ENCODE measurements at places on chromosomes 3 and 15. TPM values are rescaled to one million over a fixed set of nuclear protein-coding genes. Genes with fewer than 3 reads are reported as not detected.

BDH1 gene
- 19.9 TPM for total RNA-seq

- DNase-seq: no peak
These were observed 180.9 kb upstream of the ROPN1 start for GRCh38 chr3:124172816-124173215.

- no peak for DNase-seq
These were observed 12.8 kb upstream of the ACAN start for GRCh38 chr15:88790486-88790885.

DNA sequence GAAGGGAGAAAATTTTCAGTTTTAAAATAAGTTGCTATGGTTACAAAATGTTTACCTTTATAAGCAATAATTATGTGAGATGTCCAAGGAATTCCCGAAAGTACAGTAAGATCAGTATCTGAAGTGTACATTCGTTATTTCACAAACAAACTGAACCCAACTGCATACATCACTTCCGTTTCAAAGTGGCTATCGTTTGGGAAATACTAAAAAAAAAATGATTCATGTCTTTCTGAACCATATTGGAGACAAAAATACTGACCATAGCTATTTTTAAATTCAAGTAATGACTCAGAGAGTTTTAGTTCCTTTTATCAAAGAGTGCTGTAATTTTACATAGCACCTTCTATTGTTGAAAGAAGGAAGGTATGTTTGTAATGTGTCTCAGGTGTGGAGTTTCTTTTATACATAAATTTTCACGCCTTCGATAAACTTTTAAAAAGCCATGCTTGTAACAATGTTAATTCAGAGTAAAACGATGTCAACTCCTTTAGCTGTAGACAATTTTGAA is 8.0 kb upstream of the ANKRD28 start:
- DNase-seq: no peak

DNA sequence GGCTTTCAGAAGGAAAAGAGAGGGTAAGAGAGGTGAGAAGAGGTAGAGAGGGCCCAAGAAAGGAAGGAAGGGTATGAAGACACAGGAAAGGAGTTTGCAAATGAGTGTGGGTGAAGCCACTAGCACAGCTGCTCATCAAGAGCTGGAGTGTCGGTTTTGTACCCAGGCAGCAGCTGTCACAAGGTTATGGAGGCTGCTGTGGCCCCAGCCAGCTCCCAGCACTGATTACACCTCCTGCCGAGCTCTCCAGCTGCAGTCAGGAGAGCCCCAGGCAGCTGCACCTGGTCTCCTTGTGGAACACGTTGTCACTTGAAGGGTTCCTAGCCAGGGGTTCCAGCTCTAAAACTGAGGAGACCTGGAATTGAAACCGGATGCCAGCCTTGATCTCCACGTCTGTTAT is 60.4 kb upstream of the CHD2 start:
- no peak for DNase-seq
